ENCODE measurements at places on chromosomes 5 and 9.

DNA sequence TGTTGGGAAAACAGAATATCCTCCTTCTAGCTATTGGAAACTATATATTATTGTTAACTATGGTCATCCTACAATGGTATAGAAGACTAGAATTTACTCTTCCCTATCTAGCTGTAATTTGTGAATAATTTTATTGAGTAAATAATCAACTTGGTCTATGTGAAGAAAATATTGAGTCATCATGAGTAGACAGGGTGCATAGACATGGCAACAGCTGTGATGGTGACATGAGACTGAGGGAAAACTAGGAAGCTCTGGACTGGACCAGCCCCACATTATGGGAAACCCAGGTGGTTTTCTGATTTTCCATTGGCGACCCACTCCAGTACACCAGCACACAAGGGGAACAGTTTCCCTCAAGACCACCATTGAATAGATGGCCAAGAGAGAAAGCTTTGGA lies 95.0 kb downstream of the APBA1 start:
- no peaks in the 10 kb centered on the region for H3K27me3 ChIP-seq
- no peak overlapping the region for H3K4me3 ChIP-seq
- H3K27ac ChIP-seq, result no peak overlapping the region
- no peak for DNase-seq
- H3K4me1 ChIP-seq, result no peaks in the 10 kb centered on the region

DNA sequence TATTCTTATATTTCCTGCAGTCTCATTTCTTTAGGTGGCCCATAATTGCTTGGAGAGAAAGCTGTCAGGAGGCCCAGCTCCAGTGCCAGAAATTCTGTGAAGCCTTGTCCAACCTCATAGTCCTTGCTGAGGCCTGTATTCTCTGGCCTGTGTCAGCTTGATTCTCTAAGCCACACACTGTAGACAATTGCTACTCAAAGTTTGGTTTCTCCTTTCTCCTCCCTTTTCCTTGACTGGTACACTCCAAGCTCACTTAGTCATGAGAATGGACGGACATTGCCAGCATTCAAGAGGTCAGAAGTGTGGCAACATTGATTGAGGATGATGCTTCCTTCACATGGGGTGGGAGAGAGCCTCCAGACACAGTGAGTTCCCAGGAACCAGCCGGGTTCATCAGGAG lies 71.3 kb upstream of the CXCL14 start:
- H3K36me3 ChIP-seq, result no peaks in the 10 kb centered on the region
- H3K4me1 ChIP-seq, result no peaks in the 10 kb centered on the region
- no peaks in the 10 kb centered on the region for H3K27me3 ChIP-seq
- H3K27ac ChIP-seq, result no peak overlapping the region
- no peak for DNase-seq
- H3K4me3 ChIP-seq, result no peak overlapping the region

- DNase-seq, result no peak
- no peaks in the 10 kb centered on the region for H3K36me3 ChIP-seq
- no peak overlapping the region for H3K4me3 ChIP-seq
- H3K27ac ChIP-seq, result no peak overlapping the region
Observed at GRCh38 chr5:93039888-93040287, 541.1 kb downstream of the NR2F1-AS1 start.

DNA sequence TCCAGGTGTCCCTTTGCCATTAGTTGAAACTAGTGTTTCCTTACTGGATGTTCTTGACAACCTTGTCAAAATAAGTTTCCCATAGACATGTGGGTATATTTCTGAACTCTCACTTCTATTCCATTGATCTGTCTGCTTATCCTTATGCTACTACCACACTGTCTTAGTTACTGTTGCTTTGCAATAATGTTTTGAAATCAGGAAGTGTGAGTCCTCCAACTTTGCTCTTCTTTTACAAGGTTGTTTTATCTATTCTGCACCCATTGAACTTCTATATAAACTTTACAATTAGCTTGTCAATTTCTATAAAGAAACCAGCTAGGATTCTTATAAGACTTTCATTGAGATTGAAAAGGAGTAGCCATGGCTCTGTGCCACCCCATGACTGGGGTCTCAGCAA lies 24.3 kb downstream of the CD14 start:
- H3K4me1 ChIP-seq, result no peaks in the 10 kb centered on the region
- H3K4me3 ChIP-seq, result no peak overlapping the region
- no peaks in the 10 kb centered on the region for H3K27me3 ChIP-seq
- H3K27ac ChIP-seq, result no peak overlapping the region

GRCh38 chr9:101336091-101336490 lies 48.7 kb downstream of the BAAT start:
- DNase-seq, result no peak
- H3K4me3 ChIP-seq, result no peak overlapping the region
- H3K36me3 ChIP-seq, result no peaks in the 10 kb centered on the region
- no peak overlapping the region for H3K27ac ChIP-seq
- H3K27me3 ChIP-seq, result no peaks in the 10 kb centered on the region

DNA sequence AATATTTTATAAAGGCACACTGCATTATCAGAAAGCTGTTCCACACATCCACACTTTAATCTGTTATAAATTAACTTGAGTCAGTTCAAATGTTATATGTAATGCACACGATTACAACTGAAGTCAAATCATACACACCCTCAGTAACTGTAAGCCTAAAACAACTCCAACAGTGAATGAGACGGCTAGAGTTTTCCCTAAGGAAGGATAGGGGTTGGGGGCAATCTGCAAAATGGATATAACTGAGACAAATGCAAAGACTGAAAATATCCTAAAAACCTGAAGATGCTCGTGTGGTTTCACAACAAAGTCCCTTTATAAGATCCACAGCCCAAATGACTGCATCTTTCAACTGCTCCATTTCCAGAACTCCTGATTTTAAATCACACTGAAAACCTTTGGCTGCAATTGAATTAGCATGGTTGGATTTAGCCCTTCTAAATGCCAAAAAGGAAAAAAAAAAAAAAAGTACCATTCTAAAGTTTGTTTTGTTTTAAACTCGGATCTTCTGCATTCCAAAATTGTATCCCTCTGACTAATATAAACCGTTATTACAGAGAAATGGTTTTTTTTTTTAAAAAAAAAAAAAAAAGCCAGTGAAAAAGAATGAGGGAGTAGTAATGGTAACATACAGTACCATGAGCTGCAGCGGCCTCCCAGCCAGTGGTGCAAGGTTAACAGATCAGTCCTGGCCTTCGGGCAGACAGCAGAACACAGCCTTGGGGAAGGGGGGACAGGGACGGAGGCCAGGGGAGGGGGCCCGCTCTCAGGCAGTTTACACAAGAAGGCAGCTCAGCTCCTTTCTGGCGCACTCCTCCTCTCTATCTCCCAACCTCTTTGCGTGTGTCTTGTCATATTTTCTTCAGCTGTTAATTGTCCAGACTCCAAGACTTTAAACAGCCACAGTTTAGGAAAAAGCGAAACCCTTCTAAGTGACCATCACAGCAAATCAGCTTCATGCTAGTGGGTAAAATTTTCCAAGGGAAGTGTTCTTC lies 166.1 kb downstream of the BNC2 start:
- peak overlapping the region; percentile 38 for H3K4me3 ChIP-seq
- H3K27ac ChIP-seq, result peak overlapping the region; percentile 94
- peaks cover 8% of the 10 kb centered on the region for H3K4me1 ChIP-seq
- H3K36me3 ChIP-seq, result no peaks in the 10 kb centered on the region
- DNase-seq, result no peak

GRCh38 chr5:117880932-117881331 lies 1107.4 kb downstream of the DTWD2 start:
- H3K4me3 ChIP-seq, result no peak overlapping the region
- H3K4me1 ChIP-seq, result no peaks in the 10 kb centered on the region
- DNase-seq, result no peak
- no peaks in the 10 kb centered on the region for H3K27me3 ChIP-seq
- no peaks in the 10 kb centered on the region for H3K36me3 ChIP-seq

GRCh38 chr5:155783246-155783645 lies 543.7 kb upstream of the SGCD start:
- no peaks in the 10 kb centered on the region for H3K36me3 ChIP-seq
- no peak overlapping the region for H3K4me3 ChIP-seq

GRCh38 chr5:53001541-53001940 lies 12.4 kb downstream of the ITGA2 start:
- no peak for DNase-seq
- peaks cover 40% of the 10 kb centered on the region for H3K4me1 ChIP-seq
- no peak overlapping the region for H3K4me3 ChIP-seq

DNA sequence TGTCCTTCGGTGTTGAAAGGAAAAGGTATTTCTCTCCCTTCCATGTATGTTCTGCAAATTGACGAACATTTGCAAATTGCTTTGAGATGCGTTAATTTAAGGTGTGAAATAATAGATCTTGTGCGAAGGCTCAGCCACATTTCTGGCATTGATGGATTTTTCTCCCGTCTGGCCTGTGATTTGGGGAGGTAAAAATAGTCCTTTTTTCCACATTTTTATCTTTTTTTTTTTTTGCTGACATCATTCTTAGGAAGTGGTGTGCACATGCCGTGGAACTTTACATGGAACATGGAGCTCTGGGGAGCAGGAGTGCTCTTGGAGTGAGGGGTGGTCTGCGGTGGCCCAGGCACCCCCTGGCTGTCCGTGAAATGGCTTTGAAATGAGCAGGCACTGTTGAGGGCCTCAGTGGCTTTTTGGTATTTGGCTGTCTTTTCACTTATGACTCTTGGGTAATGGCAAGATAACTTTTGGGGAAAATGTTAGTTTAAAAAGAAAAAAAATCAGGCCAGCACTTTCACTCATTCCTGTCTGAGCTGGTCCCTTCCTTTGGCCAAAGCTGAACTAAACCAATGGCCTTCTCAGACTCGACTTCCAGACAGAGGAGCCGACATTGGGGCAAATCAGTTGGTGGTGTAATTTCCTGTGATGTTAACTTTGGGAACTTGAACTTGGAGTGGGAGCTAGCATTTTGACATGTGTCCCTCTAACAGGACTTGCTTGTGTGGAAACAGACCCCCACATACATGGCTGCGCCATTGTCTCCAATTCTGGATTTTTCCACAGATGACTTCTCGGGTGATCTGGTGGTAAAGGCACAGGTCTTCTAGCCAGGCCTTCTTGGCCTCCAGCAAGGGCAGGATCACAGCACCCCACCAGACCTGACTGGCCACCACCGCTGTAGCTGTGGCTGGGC lies 4.2 kb downstream of the NEK6 start:
- H3K36me3 ChIP-seq, result no peaks in the 10 kb centered on the region
- DNase-seq, result no peak
- peaks cover 65% of the 10 kb centered on the region for H3K4me1 ChIP-seq
- peak overlapping the region; percentile 14 for H3K4me3 ChIP-seq
- H3K27ac ChIP-seq, result peak overlapping the region; percentile 98

GRCh38 chr9:91273853-91274552 lies 87.7 kb downstream of the AUH start:
- H3K4me1 ChIP-seq, result no peaks in the 10 kb centered on the region
- no peak overlapping the region for H3K27ac ChIP-seq
- DNase-seq, result peak; percentile 41
- H3K36me3 ChIP-seq, result no peaks in the 10 kb centered on the region
- H3K4me3 ChIP-seq, result no peak overlapping the region

- H3K27me3 ChIP-seq, result no peaks in the 10 kb centered on the region
- no peak for DNase-seq
- H3K4me3 ChIP-seq, result peak overlapping the region; percentile 33
- H3K4me1 ChIP-seq, result peaks cover 92% of the 10 kb centered on the region
- peak overlapping the region; percentile 82 for H3K27ac ChIP-seq
Observed at GRCh38 chr5:139658928-139659667, 10.9 kb downstream of the CXXC5 start.

GRCh38 chr9:133998915-133999595 lies 6.9 kb upstream of the VAV2 start:
- H3K36me3 ChIP-seq, result no peaks in the 10 kb centered on the region
- H3K27me3 ChIP-seq, result no peaks in the 10 kb centered on the region
- no peak overlapping the region for H3K27ac ChIP-seq
- no peak overlapping the region for H3K4me3 ChIP-seq

DNA sequence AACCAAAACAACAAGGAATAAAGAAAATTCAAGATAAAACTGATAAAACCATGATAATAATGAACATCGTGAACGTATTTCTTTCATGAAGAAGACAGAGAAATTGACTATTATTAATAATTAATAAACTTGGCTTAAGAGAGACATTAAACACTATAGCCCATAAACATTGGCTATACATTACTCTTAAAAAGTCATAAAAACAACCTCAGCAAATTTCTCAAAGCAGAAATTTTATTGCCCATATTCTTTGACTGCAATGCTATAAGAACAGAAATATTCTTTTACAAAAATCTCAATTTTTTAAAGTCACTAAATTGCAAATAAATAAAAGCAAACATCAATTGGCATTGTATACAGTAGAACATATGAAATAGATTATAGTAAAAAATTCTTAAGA lies 42.5 kb downstream of the CSF2 start:
- no peaks in the 10 kb centered on the region for H3K4me1 ChIP-seq
- H3K27me3 ChIP-seq, result peaks cover 3% of the 10 kb centered on the region
- H3K27ac ChIP-seq, result no peak overlapping the region
- no peaks in the 10 kb centered on the region for H3K36me3 ChIP-seq
- DNase-seq, result no peak
- H3K4me3 ChIP-seq, result no peak overlapping the region

GRCh38 chr9:86669422-86669821 lies 277.9 kb downstream of the GAS1 start:
- H3K36me3 ChIP-seq, result no peaks in the 10 kb centered on the region
- DNase-seq, result no peak
- H3K27ac ChIP-seq, result no peak overlapping the region
- no peaks in the 10 kb centered on the region for H3K27me3 ChIP-seq
- H3K4me1 ChIP-seq, result no peaks in the 10 kb centered on the region
- H3K4me3 ChIP-seq, result no peak overlapping the region

DNA sequence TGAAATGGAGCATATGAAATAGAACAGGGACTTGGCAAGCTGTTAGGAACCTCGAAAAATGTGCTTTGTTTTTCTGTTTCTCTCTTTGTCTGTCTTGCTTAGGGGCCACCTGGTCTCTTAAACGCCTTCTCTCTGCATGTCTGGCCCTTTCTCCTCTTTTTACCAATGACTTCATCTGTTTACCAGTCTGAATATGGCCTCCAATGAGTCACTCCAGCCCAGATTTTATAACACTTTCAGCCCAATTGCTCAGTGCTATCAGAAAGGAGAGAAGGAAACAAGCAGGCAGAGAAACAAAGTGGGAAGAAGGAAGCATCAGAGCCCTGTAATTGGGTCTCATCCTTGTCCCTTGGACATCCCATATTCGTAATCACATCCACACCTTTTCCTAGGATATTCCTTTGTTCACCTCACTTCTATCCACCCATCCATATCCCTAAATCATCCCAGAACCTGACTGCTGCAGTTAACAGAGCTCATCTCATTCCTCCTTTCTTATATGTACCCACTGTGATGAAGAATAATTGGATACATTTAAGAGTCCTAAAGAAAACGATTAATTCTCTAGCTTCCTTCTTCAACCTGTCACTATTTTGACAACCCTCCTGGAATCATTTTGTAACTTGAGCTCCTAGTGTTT lies 151.8 kb upstream of the GPR151 start:
- DNase-seq, result no peak
- no peak overlapping the region for H3K27ac ChIP-seq
- no peaks in the 10 kb centered on the region for H3K4me1 ChIP-seq
- no peaks in the 10 kb centered on the region for H3K36me3 ChIP-seq

DNA sequence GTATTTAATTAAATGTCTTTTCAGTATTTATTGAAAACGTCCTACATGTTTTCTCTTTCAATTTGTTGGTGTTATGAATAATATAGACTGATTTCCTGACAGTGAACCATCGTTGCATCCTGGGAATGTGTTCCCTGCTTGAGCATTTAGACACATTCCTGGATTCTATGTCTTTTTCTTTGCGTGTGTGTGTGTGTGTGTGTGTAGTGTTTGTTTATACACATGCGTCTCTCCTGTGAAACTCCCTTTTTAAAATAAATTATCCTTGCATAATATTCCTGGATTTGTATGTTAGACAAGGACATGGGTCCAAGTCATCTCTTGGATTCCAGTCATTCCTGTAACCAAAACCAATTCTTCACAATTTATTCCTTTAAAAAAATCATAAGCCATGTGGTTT lies 153.4 kb downstream of the HSPA4 start:
- no peaks in the 10 kb centered on the region for H3K27me3 ChIP-seq
- no peak for DNase-seq
- no peak overlapping the region for H3K27ac ChIP-seq
- no peaks in the 10 kb centered on the region for H3K36me3 ChIP-seq
- 0 out of 2 replicates have a peak, but pooled peaks cover 4% of the 10 kb centered on the region for H3K4me1 ChIP-seq
